ENCODE measurements at places on chromosomes 7 and 10.

GRCh38 chr7:90999989-91000979 is 263.9 kb upstream of the FZD1 start:
- no peak for DNase-seq

- peak; percentile 50 for DNase-seq
Observed at GRCh38 chr7:7641129-7641663, 644 bp downstream of the UMAD1 start.

DNA sequence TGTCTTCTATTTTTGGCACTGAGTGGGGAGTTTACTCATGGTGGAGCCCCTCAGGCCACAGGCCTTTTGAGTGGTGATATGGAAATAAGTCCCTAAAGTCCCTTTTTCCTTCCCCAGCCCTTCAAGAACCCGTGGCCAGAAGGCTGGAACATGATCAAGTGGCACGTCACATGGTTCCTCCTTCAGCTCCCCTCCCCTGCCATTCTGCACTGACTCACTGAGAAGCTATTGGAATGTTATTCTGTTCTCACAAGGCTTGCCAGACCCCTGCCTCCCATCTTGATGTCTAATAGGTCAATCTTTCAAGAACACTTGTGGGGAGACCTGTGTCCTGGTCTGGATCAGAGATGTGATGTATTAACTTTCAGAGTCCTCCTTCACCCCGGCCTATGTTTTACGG is 279.8 kb downstream of the SEC23IP start:
- DNase-seq = no peak

- DNase-seq = no peak
Observed at GRCh38 chr7:137606061-137606674, 240.6 kb downstream of the DGKI start.

- DNase-seq = no peak
Observed at GRCh38 chr7:9782275-9782674, 1191.4 kb upstream of the PHF14 start.

- no peak for DNase-seq
Observed at GRCh38 chr7:11931307-11931706, 99.3 kb upstream of the THSD7A start.

- DNase-seq = no peak
Observed at GRCh38 chr7:118974836-118975235, 750.3 kb downstream of the ANKRD7 start.

DNA sequence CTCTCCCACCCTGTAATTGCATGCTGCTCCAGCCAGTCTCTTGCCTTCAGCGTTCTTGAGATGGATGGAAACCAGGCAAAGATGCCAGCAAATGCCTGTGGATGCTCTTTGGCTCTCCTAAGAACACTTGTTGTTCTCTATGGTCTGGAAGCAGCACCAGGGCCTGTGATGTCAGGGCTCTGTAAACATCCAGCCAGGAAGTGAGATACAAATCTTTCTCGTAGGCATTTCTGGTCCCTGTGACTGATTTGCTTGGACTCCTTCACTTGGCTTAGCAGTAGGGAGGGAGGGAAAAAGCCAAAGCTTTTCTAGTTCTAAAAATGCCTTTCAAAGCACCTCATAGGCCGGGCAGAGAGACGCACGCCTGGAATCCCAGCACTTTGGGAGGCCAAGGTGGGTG is 201.3 kb downstream of the REEP3 start:
- DNase-seq = no peak

GRCh38 chr10:98878418-98878817 is 357.2 kb downstream of the HPSE2 start:
- no peak for DNase-seq

- DNase-seq = no peak
Observed at GRCh38 chr7:153087498-153087897, 327.9 kb downstream of the ACTR3B start.

GRCh38 chr10:91418416-91418815 is 8.3 kb downstream of the HECTD2 start:
- no peak for DNase-seq

- no peak for DNase-seq
Observed at GRCh38 chr10:79054203-79055099, 14.3 kb upstream of the ZMIZ1 start.

DNA sequence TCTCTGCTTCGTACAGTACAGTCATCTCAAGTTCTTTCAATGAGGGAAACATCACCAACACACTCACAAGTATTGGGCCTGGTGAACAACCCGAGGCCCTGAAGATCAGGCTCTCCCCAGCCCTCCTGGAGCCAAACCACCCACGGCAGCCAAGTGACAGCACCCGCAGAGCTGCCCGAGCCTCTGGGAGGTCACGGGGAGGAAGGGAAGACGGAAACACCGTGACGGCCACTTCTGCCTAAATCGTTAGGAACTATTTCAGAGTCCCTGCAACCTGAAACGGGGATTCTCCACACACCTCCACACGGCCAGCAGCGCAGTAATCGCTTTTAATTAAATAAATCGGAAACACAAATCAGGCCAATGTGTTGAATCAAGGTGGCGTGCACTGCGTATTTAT is 222.6 kb downstream of the MAD1L1 start:
- no peak for DNase-seq

DNA sequence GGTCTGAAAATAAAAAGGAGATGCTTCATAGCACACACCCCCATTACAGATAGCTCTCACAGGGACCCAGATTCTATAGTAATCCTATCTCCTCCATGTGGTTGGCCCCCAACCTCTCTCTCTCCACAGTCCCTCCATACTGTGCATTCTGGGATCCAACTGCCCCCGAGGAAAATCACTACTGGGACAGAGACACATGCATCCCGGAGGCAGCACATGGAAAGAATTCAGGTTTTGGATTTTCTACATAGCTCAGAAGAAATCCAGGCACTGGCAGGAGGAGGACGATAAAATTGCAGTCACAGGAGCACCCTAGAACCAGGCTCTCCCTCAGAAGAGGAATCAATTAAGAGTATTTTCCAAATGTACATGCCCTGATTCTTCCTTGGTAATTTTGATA is 239.5 kb downstream of the ELMO1 start:
- DNase-seq = no peak

DNA sequence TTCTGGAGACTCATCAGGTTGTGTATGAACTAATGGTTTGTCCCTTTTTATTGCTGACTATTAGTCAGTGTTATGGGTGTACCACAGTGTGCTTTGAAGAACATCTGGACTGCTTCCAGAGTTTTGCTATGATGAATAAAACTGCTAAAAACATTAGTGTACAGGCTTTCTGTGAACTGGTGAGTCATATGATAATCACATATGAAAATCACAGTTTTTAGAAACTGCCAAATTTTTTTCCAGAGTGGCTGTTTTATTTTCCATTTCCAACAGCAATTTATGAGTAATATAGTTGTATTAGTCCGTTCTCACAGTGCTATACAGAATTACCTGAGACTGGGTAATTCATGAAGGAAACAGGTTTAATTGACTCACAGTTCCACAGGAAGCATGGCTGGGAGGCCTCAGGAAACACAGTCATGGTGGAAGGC is 281.2 kb upstream of the VSTM2A start:
- no peak for DNase-seq

DNA sequence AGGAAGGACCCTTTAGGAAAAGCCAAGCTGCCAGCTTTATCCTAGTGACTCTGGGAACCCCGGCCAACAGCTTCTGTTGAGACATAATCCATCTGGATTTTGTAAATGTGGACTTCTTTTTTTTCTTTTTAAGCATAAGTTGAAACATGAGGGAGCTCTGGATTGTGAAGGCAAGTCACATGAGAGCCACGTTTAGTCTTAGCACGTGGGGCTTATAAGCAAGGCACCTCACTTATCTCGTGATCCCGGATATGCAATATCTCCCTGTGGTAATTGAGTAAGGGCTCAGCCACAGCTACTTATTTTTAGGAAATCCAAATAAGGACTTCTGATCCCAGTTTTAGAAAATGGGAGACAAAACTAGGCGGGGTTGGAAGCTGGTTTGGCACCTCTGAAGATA is 111.2 kb upstream of the PTN start:
- DNase-seq = no peak

DNA sequence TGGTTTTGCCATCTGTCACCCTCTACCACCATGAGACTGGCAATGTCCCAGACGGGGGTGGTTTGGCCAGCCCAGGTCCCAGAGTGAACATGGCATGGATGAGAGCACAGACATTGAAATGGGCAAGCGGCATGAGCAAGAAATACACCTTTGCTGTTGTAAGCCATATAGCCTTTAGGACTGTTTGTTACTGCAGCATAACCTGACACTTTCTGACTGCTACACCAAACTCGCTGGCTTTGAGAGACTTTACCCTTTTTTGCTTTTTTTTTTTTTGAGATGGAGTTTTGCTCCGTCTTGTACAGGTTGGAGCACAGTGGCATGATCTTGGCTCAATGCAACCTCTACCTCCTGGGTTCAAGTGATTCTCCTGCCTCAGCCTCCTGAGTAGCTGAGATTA is 5.2 kb upstream of the MUC3A start:
- DNase-seq = no peak

DNA sequence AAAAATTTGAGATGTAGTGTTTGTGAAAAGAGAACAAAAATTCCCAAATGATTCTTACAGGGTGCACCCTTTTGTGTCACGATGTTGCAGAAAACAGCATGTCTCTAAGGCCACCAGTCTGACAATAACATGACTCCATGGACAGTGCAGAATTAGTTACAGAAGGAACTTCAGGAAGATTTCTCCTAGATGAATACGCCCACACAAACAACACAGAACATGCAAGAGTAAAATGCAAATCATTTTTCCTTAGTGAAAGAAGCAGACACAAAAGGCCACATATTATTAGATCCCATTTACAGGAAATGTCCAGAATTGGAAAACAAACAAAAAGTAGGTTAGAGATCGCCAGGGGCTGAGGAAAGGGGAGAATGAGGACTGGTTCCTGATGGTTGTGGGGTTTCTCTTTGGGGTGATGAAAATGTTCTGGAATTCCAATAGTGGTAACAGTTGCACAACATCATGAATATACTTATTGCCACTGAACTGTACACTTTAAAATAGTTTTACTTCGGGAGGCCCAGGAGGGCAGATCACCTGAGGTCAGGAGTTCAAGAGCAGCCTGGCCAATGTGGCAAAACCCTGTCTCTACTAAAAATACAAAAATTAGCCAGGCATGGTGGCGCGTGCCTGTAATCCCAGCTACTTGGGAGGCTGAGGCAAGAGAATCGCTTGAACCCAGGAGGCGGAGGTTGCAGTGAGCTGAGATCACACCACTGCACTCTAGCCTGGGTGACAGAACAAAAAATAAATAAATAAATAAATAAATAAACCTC is 10.2 kb downstream of the ZC3HAV1 start:
- no peak for DNase-seq

DNA sequence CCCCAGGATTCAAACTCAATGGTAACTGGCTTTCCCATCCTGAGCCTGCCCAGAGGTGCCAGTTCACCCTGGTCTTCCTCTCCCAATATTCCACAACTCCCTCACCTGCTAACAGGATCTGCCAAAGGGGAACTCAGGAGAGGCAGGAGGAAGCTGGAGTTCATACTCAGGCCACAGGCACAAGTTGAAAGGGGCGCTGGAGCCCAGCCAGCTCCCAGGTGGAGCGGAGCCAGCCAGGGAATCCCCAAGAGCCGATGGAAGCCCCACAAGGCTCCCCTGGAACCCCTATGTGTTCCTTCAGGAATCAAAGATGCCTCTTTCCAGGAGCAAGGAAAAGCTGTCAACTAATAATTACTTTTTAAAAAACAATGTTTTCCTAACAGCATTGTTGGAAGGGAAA is 63.5 kb downstream of the SH3PXD2A start:
- no peak for DNase-seq

DNA sequence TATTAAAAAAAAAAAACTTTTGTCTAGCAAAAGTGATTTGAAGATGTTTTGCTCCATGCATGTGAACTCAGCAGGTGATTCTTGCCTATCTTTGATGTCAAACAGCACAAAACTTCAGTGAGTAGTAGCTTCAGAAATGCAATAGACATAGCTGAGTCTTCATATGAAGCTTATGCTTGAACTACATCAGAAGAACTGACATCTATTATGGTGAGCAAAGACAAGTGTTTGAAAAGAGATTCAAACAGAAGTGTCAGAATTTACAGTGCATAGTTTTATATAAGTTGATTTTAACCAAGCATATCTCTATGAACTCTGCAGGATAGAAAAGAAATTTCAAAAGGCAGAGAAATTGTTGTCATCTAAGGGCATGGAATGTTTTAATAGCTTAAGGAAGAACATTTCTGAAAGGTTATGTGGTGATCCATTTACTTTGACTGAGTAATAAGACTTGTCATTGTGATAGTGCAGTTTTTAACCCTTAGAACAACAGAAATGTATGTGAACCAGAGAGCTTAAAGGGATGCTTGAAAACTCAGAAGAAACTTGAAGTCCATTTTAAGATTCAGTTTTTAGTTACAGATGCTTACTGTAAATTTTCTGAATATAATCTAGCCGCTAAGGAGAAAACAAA is 351.4 kb downstream of the MDFIC start:
- DNase-seq = no peak

- DNase-seq = no peak
Observed at GRCh38 chr7:40826411-40827221, 691.8 kb downstream of the SUGCT start.

DNA sequence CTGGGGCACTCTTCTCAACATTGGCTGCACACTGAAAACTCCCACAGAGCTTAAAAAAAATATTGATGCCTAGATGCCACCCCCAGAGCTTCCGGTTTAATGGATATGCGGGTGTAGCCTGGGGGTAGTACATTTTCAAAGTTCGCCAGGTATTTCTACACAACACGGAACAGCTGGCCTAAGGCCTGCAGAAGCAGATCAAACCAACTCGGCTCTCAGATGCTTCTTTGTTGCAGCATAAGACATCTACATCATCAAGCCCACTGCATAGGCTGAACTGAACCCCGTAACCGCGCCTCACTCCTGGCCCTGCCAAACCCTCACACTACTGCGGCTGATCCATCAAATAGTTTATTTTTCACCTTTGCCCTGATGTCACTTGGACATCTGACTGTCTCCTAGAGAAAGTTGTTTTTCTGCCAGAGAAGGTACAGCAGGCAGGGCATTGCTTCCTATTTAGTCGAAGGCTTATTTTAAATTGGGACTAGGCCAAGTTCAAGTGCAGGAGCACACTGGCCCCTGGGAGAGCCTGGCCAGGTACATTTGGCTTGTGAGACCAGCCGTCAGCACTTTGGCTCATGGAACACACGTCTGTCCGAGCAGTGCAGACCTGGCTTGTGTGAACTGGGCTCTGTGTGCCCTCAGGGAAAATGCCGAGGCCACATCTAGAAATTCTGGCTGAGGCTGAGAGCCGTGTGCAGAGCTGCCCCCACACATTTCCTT is 113.3 kb downstream of the TACC2 start:
- no peak for DNase-seq
